ENCODE measurements at places on chromosomes 6 and 20.

DNA sequence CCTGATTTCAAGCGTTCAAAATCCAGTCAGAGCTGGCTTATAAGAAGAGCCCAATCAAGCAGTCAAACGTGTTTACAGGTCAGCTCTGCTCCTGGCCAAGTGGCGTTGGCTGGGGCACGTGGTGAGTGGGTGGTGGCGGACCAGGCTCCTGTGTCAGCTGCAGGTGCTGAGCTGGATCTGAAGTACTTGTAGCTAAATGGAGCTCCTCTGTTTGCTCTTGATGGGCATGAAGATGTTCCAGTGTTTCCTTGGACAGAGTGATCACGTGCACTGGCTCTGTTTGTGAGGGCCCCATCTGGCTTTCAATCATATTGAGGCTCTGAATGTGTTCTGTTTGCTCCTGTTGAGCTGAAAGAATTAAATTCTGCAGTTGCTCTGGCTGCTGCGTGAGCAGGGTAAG, 10.2 kb upstream of the MICAL1 start:
- DNase-seq, result no peak

GRCh38 chr20:59672576-59672975, 68.2 kb downstream of the PHACTR3 start:
- DNase-seq, result no peak

DNA sequence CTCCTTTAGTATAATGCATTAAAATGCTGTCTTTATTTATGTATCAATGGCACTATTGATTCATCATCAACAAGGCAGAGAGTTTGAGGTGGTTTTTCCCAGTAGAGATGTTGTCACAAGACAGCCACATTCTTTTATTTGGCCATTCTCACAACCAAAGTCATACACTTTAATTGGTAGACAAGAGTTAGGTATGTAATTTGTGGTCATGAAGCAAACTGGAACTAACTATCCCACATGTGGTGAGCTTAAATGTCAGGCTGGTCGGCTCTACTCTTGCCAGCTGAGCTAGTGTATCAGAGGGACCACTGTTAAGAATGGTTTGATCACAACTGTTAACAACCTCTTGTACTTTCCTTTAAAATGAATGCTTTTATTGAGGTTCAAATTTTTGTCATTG, 714.6 kb downstream of the CD109 start:
- no peak for DNase-seq

DNA sequence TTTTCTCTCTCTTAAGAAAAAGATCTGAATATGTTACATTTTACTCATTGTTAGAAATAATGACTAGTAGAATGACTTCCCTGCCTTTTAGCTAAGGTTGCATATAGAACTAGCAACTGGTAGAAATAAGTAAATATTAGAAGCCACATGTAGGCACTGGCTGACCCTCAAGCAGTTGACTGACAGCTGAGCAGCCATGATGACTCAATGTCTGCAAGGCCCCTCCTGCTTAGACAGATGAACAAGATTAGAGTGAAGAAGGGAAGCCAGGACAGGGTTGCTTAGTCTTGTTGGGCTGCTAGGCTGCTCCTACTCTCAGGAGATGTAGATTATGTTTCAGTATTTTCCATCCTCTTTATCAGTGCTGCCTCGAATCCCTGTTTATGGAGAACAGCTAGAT, 6.5 kb downstream of the MEP1A start:
- DNase-seq, result no peak

DNA sequence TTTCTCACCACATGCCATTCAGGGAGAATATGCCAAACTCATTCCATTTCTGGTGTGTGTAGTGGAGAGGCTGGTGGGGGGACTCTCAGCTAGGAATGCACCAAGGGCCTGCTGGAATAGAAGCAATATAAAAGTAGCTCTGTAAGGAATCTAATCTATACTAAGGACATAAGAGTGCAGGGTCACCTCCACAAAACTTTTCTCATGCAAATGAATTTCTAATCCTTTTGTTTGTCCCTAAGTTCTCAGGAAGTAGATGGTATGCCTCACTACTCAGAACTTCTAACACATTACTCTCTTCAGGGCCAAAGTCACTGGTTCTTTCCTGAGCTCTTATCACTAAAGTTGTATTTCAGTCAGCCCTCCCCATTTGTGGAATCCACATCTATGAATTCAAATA, 427.2 kb downstream of the C6orf118 start:
- DNase-seq, result no peak

DNA sequence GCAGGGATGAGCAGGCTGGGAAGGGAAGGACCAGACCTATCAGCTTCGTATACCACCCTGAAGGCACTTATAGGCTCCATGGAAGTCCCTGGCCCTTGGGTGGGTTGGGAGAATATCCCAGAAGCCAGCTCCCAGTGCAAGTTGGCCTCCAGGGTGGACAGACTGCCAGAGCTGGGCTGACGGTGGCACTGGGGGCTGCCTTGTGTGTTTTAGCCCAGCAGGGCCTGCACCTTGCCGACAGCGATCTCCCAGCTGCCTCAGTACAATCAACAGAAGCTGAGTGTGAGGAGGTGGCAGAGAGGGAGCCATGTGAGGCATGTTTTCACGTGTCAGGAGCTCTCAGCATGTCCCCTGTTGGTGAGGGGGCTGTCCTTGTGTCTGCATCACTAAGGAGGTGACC, 159.5 kb downstream of the VEGFA start:
- DNase-seq, result no peak

GRCh38 chr6:131136021-131136786, 937 bp downstream of the AKAP7 start:
- no peak for DNase-seq

GRCh38 chr6:130943738-130944137, 116.5 kb downstream of the SMLR1 start:
- DNase-seq, result no peak

GRCh38 chr20:63017076-63017825, 10.5 kb upstream of the BHLHE23 start:
- DNase-seq, result no peak

DNA sequence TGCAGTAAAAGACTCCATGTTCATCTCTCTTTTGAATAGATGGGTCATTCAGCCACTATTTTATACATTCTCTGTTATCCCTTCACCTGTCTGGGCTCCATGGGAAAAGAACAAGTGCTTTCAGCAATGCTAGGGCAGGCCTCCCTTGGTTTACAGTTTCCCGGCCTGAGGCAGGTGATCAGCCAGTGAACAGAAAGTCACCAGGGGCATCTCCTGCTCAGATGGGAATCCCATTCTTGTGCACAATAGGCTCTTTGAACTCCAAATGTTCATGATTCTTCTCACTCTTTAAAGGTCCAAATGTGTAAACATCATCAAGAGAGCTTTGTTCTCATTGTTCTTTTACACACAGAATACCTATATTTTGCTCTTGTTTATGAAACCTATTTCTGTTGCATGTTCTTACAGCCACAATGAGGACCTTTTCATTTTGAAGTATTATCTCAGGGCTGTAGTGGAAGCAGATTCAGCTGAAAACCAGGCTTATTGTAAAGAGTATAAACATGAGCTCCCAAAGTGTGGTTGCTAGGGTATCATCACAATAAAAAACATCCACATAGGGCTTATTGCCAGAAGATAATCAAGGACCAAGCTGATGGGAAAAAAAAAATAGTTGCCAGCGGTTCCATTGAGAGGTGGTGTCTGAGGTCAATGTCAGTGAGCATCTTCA, 267.1 kb upstream of the SGK1 start:
- no peak for DNase-seq

DNA sequence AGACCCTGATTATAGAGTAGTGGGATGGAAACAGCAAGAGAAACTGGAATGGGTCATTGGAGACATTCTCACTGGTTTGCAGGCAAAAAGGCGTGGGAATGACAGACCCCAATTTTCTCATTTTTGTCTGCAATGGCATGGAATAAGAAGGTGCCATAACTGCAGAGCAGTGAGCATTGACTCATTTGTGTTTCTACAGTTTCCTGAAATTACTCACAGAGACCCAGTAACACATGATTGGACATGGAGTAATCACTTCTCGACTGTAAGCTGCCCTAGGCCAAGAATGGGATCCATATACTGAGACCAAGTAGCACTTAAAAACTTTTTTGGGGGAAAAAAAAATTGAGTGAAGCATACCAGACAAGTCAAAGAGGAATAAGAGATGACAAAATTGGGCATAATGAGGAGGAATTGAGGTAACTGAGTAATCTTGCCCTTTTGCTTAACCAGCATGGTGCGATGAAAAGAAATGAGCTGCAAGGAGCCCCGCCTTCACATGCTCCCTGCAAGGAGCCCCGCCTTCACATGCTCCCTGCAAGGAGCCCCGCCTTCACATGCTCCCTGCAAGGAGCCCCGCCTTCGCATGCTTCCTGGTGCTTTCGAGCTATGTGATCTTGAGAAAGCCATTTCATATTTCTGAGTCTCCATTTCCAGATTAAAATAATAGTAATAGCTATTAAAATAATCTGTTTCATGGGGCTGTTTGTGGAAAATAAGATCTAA, 44.1 kb downstream of the NHSL1 start:
- DNase-seq, result peak; percentile 43

DNA sequence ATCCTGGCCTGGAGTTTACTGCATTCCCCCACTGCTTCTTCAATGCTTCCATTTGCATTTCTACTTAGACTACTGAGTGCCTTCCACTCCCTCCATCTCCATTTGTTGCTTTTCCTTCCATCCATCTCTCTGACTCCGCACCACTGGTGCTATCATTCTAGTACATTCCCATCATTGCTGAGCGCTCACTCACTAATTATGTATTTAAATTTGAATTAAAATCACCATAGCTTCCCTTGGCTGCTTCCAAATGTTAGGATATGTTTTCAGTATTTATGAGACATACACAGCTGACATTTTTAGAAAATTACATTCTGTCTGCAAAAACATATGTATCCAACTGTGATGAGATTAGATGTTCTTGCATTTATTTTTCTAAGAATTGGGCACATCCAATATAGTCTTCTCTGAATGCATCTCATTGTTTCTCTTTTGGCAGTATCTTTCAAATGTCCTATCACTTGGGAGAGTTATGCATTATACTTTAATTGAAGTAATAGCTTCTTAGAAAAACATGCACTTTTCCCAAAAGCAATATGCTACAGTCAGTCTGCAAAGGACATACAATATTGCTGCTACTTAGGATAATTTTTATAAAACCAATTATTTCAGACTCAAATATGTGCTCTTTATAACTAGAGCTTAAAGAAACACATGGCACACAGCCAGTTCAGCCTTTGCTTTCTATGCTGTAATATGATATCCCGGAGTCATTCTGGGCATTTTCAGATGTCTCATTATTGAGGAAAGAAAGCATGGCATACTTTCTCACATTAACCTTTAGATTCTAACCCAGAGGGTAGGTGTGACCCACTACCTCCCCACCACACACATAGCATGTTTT, 12.1 kb upstream of the COL21A1 start:
- no peak for DNase-seq

- no peak for DNase-seq
These were observed 6.5 kb downstream of the PDRG1 start for GRCh38 chr20:31945319-31945718.

- no peak for DNase-seq
These were observed 54.8 kb upstream of the SPDEF start for GRCh38 chr6:34610819-34611477.

GRCh38 chr6:113184291-113184690, 672.9 kb upstream of the MARCKS start:
- no peak for DNase-seq

- DNase-seq, result no peak
These were observed 242.6 kb downstream of the GMPR start for GRCh38 chr6:16480763-16481560.

DNA sequence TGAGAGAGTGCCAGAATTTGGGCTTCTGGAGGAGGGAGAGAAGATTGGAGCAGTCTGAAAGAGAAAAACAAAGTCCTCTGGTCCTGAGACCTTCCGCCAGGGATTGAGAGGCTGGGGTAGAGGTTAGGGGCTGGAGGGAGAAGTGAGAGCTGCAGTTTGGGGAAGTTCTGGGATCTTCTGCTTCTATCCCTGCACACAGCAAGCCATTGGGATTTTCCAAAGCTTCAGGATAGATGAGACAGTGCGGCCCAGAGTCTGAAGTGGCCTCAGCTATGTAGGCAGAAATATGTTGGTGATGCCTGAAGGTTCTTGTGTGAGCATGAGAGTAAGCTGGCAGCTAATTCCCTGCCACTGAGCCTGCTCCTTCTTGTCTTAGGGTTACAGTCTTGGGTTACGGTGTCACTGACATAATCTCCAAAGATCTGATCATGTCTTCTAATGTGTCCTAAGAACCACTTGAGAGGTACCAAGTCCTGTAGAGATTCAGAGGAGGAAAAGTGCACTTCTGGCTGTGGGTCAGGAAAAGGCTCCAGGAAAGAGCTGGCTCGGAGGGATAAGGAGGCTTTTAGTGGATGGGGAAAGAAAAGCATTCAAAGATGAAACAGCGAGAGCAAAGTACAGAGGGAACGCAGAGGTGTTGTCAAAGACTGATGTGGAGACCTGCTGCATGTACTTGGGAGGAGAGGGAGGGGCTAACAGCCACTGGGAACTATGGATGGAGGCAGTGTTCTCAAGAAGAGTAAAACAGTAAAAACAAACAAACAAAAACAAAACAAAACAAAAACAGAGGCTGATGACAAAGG, 131.1 kb upstream of the MYLIP start:
- no peak for DNase-seq

- DNase-seq, result peak; percentile 53
These were observed 59.6 kb upstream of the TAGAP start for GRCh38 chr6:159104163-159104925.

DNA sequence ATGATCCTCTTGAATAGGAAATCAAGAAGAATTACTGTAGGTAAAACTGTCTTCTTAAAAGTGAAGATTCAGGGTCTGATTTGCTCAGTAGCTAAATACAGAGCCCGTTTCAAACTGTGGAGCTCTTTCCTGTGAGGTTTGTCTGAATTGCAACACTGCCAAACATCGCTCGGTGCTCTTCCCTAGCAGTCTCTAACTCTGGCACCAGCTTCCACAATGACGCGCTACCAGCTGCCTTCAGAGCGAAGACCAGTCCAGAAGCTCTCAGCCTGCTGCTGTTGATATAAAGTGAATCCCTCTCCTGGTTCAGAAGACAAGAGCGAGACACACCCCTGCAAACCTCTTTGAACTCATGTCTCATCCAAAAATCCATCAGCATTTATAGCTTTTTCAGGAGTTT, 447.0 kb downstream of the LMBRD1 start:
- no peak for DNase-seq

- no peak for DNase-seq
These were observed 59.8 kb upstream of the CARMIL1 start for GRCh38 chr6:25219216-25219916.

GRCh38 chr20:24523661-24524060, 54.2 kb downstream of the SYNDIG1 start:
- DNase-seq, result no peak

DNA sequence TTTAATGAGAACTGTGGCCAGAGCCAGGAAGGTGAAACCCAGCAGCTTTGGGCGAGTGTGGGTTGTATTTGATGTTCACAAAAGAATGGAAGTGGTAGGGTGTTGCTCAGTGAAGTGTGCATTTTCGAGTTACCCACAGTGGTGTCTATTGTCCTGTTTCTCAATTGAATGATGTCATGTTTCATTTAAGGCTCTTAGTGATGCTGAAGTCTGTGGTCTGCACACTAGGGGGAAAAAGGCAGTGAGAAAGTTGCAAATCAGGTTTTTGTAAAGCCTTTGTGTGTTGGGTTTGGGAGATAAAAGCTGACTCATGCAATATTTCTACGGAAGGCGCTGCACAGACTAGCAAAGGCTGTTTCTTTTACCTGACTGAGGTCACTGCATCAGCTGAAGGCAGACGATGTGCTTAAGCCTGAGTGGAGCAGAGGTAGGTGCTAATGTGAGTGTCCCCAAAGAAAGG, 121.1 kb downstream of the PLEKHG1 start:
- DNase-seq, result no peak

Data from stimulated activated CD8-positive, alpha-beta memory T cell treated with anti-CD3 and anti-CD28 coated beads, Interleukin-15, amount 100 ng/mL, for 4 hours (primary cell).